ENCODE measurements at places on chromosomes 1 and 21. TPM values are rescaled to one million over a fixed set of nuclear protein-coding genes. Genes with fewer than 3 reads are reported as not detected.

Gene ZC3H11A
- 111 TPM for total RNA-seq

Gene LAMC2
- total RNA-seq = 0.09 TPM

Gene HP1BP3
- 251 TPM for total RNA-seq

Gene TTC34
- 0.09 TPM for total RNA-seq

Gene FAM163A
- 0.09 TPM for total RNA-seq

Gene FCRL5
- not detected for total RNA-seq

Gene KRTAP19-6
- not detected for total RNA-seq

Gene TBX19
- 0.65 TPM for total RNA-seq

Gene FCRL6
- not detected for total RNA-seq

Gene RIMS3
- total RNA-seq = 0.43 TPM

Gene CD1E
- total RNA-seq = not detected

Gene CAMK2N1
- 0.60 TPM for total RNA-seq

Gene DSTYK
- total RNA-seq = 12.6 TPM

Gene KCNC4
- 0.98 TPM for total RNA-seq

Gene PLA2G2F
- not detected for total RNA-seq

Gene GJA4
- total RNA-seq = 19.8 TPM

Gene PTPRC
- not detected for total RNA-seq

Gene SLC44A3
- 4.1 TPM for total RNA-seq

Gene NPHS2
- not detected for total RNA-seq

Gene PLEKHG5
- 17.6 TPM for total RNA-seq

Gene OR2T5
- total RNA-seq = not detected

Gene SSR2
- 351 TPM for total RNA-seq

Gene WNT3A
- total RNA-seq = not detected

Gene KCNJ6
- total RNA-seq = not detected

Gene BEND5
- total RNA-seq = 2.9 TPM

Gene PPIE
- 49.2 TPM for total RNA-seq

Gene DAB1
- total RNA-seq = not detected

Gene SMCP
- not detected for total RNA-seq

Gene PRDM2
- 9.2 TPM for total RNA-seq

Gene BACE2
- total RNA-seq = 233 TPM

Gene LMX1A
- not detected for total RNA-seq

Gene NBPF4
- total RNA-seq = not detected

Gene CADM3
- total RNA-seq = not detected

Gene FAAP20
- 12.5 TPM for total RNA-seq

Gene ENAH
- total RNA-seq = 14.1 TPM

Gene SPATA46
- not detected for total RNA-seq

Gene SELP
- 0.34 TPM for total RNA-seq

Gene PTGFRN
- 222 TPM for total RNA-seq

Gene CENPL
- 5.3 TPM for total RNA-seq

Gene PPFIA4
- total RNA-seq = 0.11 TPM

Gene NOS1AP
- total RNA-seq = under 0.01 TPM

Gene NBPF6
- not detected for total RNA-seq

Gene RNU1-3
- total RNA-seq = under 0.01 TPM

Gene CFAP57
- 0.22 TPM for total RNA-seq

Gene IGSF3
- 40.5 TPM for total RNA-seq

Gene AGT
- under 0.01 TPM for total RNA-seq

Gene CLCNKA
- not detected for total RNA-seq

Gene MAP3K21
- 0.54 TPM for total RNA-seq

Gene PCP4L1
- not detected for total RNA-seq

Gene PLPPR4
- 0.54 TPM for total RNA-seq

Gene UTS2
- not detected for total RNA-seq

Gene TRIM17
- not detected for total RNA-seq

Gene CLEC20A
- not detected for total RNA-seq

Gene TSPEAR
- total RNA-seq = 0.26 TPM

Gene AIRE
- total RNA-seq = not detected

Gene CSF1
- 3.9 TPM for total RNA-seq

Gene RABIF
- 12.0 TPM for total RNA-seq

Gene SEMA4A
- total RNA-seq = 0.52 TPM

Gene LEPR
- 28.2 TPM for total RNA-seq
